ENCODE measurements at places on chromosomes 3 and 15.

- DNase-seq, result no peak
These were observed 25.7 kb upstream of the GRAMD1C start for GRCh38 chr3:113812854-113813253.

DNA sequence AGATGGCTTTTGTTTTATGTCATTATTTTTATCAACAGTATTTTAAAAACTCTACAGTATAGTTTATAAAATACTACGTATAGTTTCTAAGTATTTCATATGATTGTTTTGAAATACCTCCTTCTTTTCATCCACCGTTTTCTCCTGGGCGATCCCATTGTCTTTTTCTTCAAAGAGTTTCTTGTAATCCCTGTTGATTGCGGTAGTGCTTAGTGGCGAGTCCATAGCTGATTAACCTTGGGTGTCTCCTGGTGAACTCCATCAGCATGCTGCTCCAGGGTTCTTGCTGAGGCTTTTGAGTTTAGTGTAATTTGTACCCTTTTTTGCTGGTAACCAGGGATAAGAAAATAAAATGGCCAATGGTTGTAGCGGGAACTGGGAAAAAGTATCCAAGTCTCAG lies 3.6 kb downstream of the PIAS1 start:
- DNase-seq, result no peak

GRCh38 chr3:182261041-182261440 lies 532.3 kb upstream of the ATP11B start:
- DNase-seq, result no peak

GRCh38 chr3:126672741-126673140 lies 17.8 kb upstream of the TXNRD3 start:
- DNase-seq, result no peak

DNA sequence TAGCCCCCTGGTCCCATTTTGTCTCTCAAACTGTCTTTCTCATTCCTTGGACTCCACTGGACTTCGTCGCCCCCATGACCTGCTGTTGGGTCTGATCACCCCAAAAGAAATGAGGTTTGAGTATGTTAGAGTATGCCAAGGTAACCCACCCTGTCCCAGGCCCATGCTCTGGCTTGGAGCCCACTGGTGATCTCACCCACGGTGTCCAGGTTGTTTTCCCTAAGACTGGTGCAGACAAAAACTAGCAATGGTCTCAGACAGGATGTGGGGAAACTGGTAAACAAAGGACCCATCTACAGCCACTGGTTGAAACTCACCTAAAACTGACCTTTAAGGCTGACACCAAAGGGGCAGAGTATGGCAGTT lies 38.9 kb downstream of the EFCAB12 start:
- no peak for DNase-seq

Measured in KBM-7 (cell line).